ENCODE measurements at places on chromosomes 11 and 22.

DNA sequence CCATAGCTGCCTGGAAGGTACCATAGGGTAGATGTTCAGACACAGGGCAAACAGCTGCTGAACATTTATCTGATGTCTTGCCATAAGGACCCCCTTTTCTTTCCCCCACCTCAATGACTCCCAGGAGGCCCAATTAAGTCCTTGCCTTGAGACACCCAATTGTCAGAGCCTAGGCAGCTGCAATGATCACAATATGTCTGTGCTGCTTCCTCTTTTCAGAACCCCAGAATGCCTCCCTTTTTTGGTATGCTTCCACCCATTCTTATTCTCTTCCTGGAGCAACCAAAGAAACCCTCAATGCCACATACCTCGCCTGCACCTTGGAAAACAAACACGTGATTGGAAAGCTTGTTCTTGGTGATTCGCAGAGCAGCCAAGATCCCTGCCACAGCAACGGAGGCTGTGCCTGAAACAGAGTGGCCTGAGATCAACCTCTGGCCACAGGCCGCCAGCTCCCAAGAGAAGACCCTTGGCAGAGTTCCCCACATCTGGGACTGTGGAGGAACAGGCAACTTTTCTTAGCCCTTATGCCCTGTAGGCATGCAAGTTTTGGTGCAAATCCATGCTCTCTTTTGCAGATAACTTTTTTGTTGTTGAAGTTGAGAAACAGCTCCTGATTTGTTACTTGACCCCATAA, 75.4 kb downstream of the CCDC81 start:
- DNase-seq: no peak

- DNase-seq: no peak
Measured at GRCh38 chr11:76768088-76768908, 14.9 kb upstream of the TSKU start.

- DNase-seq: peak; percentile 77
Measured at GRCh38 chr11:33942954-33943353, 51.1 kb upstream of the LMO2 start.

- DNase-seq: peak; percentile 81
Measured at GRCh38 chr11:6693342-6694228, 10.4 kb upstream of the MRPL17 start.

DNA sequence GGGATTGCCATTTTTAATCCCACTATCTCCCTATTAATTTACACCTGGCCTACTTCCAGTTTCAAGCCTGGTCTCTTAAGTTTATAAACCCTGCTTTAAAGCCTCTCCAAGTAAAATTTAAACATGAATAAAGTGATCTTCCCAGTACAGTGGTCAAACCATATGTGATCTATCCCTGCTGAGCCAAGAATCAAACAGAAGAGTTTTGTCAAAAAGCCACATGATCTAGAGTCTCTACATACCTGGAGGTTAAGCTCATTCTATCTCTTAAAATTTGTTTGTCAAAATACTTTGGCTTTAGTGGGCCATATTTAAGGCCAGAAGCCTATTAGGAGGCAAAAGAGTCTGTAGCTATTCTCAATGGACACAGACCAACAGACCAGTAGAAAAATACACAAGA, 42.9 kb upstream of the DDI1 start:
- no peak for DNase-seq

DNA sequence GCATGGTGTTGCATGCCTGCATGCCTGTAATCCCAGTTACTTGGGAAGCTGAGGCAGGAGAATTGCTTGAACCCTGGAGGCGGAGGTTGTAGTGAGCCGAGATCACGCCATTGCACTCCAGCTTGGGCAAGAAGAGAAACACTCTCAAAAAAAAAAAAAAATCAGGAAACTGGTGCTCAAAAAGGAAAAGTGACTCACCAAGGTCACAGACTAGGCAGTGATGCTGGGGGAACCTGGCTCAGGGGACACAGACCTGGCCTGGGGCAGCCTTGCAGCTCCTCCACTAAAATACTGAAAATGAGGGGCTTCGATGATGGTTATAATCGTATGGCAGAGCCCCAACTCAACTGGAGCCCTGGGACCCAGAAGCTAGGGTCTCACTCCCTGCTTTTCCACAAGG, 8.1 kb upstream of the SLC35E4 start:
- no peak for DNase-seq

DNA sequence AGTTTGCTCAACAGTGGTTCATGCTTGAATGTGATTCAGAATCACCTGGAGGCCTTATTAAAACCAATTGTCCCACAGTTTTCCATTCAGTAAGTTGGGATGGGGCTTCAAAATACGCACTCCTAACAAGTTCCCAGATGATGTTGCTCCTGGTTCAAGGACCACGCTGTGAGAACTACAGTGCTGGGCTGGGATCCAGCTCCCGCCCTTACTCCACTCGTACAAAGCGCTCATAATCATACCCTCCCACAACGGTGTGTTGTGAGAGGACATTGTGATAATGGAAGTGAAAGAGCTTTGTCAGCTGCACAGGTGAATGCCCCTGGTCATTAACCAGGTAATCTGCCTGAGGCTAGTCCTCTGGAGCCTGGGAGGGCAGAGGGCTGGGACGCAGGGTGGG, 1.3 kb upstream of the CD82 start:
- peak; percentile 38 for DNase-seq

DNA sequence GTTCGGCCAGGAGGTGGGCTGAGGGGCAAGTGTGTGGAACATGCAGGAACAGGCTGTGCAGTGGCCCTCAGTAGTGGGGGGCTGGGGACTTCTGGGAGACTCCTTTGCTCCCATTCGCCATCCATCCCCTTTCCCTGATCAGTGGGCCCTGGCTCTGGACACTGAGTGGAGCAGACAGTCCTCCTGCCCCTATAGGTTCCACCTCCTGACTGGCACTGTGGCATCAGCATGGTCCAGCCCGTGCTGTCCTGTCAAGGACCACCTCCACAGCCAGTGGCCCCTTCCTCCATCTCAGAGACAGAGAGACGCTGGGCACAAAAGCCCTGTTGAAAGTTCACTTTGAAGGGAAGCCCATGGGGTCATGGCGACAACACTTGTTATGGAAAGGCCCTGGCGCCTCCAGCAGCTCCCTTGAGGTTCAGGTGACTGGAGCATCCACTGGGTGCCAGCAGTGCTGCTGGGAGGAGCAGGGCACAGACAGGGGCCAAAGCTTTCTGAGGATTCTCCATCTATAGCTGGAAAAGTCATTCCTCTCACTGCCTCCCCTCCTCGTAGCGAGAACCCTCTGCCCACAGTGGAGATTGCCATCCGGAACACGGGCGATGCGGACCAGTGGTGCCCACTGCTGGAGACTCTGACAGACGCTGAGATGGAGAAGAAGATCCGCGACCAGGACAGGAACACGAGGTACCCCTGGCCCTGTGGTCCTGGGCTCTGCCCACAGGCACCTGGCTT, 5.6 kb downstream of the DERL3 start:
- no peak for DNase-seq

GRCh38 chr11:33895752-33896137, 3.9 kb upstream of the LMO2 start:
- DNase-seq: peak; percentile 14

- no peak for DNase-seq
Measured at GRCh38 chr11:117345039-117345438, 17.4 kb downstream of the CEP164 start.

DNA sequence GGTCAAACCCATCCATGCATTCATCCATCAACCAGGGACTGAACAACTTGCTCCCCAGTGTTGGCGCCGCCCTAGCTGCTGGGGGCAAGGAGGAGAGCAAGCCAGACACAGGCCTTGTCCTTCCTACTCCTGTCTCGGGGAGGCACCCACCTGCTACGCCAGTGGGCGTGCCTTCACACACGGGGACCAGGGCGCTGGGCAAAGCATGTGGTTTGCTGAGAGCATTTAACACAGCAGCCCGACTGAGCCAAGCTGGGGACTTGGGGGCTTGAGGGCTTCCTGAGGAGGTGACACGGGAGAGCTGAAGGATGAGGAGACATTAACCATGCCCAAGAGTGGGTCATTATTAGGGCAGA, 30.6 kb downstream of the CACNA1I start:
- no peak for DNase-seq

DNA sequence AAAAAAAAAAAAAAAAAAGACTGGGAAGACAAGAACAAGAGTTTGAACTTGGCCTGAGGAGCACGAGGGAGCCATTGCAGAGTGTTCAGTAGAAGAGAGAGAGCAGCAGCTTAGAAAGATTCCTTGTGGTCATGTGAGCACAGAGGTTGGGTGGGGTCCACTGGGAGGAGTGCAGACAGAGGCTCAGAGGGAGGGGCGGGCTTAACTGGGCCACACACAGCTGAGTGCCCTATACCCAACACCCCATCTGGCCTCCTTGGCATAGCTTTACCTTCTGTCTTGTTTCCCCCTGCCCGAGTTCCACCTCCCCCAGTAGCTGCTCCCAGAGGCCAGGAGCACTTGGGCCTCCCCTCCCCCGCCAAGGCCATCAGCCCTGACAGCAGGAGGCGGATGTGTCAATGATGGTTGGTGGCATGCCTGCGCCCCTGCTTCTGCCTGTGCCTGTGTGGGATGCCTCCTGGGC, 12.1 kb downstream of the C11orf86 start:
- no peak for DNase-seq

GRCh38 chr11:134527382-134528243, 115.6 kb upstream of the B3GAT1 start:
- DNase-seq: no peak

DNA sequence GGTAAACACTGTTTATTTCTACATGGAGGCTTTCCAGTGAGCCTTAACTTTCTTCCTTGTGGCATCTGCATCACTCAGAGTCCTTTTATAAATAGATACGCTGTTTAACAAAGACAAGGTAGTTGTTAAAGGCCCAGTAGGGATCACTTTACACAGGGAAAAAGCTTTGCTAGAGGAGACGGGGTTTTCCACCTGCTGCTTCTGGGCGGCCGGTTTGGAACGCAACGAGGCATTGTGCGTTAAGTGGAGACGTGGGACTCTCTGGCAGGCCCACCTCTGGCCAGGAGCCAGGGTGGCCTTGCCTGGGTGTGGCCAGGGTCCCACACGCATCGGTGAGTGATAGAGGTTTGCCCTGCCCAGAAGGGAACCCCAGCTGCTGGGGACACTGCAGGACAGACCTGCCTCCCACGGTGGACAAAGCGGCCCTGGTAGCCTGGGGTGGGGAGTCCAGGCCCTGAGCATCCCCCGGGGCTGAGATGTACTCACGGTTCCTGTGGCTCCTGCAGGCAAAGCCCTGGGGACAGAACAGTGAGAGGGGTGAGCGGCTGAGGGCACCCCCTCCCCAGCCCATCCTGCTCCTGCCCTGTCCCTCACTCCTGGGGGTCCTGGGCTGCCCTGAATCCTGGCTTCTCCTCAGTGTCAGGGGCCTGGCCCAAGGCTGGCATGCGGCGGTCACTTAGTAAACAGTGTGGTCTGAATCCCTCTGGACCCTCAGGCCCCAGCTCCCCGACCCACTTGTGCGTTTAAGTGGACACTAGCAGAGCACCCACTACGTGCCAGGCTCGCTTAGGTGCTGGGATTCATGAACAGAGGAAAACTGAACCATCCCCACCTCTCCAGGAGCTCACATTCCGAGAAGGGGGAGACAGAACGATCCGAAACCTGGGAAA, 4.2 kb downstream of the IL17REL start:
- no peak for DNase-seq

- DNase-seq: no peak
Measured at GRCh38 chr11:6006846-6007245, at the start of gene OR56A4. Gene OR56A4, minus strand, starts transcription at chr11:6006946. Its CDS starts 3,954 bp downstream, at chr11:6002992.

- DNase-seq: no peak
Measured at GRCh38 chr11:12834166-12834565, 159.9 kb downstream of the TEAD1 start.

- DNase-seq: no peak
Measured at GRCh38 chr11:12421386-12421785, 44.0 kb downstream of the PARVA start.

GRCh38 chr11:17543574-17544180, 539 bp downstream of the USH1C start:
- no peak for DNase-seq

DNA sequence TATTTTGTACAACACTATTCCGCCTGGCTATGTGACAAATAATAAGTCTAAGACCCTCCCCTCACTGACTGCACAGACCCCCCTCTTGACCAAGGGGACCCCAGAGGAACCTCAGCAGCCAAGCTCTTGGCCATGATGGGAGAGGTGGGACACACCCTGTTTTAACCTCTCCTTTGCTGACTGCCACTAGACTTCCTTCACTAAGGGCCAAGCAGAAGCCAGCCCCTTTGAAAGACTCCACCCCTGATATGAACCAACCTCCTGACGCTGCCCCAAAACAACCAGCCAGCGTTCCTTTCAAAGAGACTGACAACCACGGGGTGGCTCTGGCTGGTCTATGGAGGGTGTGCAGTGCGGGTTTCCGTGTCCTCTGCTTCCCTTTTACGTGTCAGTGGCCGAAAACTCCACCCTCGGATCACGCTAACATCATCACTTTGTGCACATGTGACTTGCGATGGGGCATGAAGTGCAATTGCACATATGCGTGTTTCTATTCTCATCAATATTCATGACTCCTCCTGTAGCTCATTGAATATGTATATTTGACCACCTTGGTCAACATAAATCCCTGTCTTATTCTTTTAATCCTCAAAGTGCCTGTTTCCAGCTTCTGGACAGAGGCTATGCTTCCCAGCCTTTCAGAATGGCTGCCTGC, 643.9 kb downstream of the TBC1D22A start:
- DNase-seq: no peak

DNA sequence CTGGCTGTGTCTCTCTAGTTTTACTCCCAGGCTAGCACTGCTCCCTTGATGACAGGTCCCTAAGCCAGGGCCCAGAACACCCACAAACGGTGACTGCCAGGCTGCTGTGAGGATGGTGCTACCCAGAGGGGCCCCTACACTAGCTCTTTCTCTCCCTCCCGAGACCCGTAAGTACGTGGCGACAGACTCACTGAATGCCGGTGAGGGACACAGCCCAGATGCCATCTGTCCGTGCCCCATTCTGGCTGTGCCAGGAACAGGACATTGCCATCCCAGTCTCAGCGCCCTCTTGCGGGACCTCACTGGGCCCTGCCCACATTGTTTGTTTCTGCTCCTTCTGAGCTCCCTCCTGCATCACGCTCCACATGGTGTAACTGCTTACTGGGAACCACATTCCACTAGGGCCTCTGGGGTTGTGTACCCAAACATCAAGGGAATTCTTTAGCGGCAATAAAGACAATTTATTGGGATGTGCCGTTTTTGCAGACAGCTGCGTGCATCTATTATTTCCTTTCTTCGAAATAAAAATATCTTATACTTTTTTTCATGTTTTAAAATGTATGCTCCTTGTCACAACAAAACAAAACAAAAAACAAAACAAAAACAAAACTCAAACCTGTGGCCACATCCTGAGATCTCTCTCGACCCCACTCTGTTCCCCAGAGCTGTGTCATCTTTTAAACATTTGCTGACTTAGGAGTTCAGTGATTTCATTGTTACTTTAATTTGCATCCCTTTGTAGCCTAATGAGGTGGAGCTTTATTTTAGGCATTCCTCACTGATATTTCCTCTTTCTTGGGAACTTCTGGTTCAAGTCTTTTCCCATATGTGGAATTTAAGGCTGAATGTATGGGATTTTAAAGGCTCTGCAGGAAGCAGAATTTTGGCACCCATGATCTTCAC, 4.4 kb upstream of the TPCN2 start:
- DNase-seq: peak; percentile 77

DNA sequence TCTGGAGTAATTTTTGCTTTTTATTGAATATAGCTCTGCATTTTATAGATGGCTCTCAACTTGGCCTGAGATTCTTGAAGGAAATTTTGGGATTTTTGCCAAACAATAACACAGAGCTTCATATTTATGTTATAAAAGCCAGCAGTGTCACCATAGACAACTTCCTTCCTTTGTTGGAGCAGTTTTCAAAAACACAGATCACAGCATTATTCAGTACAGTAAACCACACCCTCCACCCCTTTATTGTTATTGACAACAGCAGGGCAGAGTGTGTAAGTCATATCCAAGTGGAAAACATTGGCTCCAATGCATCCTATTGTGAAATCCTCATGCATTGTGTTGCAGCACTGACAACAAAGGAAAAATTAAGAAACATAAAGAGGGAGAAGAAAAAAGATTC, 62.6 kb upstream of the PRSS23 start:
- no peak for DNase-seq
